ENCODE measurements at places on chromosomes 16 and 17.

- DNase-seq, result no peak
Observed at GRCh38 chr17:27555339-27555738, 75.6 kb upstream of the LGALS9 start.

DNA sequence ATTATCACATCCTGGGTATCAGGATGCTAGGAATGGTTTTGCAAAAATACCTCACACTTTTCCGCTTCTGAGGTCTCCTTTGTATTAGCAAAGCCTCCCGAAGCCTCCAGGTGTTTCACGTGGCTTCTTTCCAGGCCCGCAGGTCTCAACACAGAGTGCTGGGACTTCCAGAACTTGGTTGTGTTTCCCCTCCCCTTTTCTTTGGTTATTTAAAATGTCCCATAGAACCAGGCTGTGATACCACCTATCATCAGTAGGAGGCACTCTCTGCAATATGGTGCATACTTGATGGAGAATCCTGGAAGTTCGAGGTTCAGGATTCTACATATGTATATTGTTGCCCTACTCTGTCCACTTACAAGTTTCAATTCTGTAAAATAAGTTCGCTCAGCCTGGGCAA, 28.8 kb downstream of the ATP2C2 start:
- DNase-seq, result no peak

DNA sequence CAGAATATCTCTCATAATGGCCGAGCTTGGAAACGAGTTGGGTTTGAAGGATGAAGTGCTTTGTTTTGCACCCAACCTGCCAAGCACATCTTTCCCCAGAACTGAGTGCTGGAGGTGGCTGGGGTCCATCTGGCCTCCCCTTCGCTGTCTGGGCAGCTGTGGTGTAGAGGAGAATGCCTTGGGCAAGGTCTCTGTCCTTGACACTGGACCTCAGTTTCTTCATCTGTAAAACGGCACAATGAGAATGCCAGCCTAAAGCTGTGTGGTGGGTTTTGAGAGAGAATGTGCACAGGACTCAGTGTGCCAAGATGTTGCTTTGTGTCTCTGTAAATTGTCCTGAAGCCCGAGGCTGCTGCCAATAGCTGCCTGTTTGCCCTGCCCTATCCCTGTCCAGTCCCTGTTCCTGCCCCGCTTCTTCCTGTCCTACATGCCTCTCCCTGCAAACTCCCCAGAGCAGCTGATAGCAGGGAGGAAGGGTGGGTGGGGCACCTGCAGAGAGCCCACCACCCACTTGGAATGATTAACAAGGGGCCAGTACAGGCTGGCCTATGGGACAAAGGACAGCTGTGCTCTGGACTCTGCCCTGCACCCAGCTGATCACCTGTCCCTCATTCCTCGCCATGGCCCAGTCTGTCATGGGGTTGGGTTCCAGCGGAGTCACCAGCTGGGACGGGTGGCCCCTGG, 15.3 kb downstream of the LASP1 start:
- DNase-seq, result no peak

DNA sequence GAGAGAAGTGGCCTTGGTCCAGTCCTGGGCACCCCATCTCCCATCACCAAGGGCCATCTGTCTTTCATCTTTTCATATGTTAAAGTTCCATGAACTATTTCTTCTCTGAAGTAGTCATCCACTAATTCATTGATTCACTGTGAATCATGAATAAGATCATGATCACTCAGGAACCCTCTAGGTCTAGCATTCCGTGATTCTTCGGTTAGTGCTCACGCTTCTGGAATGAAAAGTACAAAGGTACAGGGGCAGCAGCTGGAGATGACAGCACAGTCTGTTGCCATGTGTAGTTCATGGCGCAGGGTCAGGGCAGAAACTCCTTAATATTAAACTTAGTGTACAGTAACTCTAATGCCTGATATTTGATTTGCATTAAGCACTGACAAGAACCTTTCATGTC, 127.1 kb downstream of the CDH13 start:
- no peak for DNase-seq

DNA sequence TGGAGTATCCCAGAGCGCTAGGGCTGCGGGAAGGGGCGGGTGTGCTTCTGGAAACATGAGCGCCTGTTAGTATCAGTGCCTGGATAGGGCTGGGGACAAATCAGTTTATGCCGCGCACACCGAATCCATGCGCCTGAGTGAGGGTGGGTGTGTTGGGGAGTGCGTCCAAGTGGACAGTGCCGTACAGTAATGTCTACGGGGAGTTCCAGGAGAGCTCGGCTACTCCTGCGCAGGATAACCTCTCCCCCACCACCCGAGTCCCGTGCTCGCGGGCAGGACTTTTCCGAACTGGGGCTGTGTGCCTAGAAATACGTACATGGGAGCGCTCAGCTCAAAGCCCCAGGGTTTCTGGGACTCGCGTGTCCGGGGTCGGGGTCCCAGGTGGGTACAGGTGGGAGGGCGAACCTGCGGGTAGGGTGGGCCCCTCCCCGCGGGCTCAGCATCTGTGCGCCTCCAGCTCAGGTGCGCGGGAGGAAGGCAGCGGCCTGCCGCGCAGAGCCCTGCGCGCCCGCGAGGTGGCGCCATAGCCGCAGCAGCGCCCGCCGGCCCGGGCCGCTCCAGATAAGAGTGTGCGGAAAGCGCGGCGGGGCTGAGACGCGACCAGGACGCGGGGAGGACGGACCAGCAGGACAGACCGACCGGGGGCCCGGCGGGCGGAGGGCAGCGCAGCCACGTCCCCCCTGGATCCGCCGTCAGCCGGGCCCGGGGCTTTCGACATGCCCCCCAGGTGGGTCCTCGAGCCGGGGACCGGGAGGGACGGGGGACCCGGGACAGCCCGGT, at the start of gene HIC1:
TSS of gene HIC1 (plus strand) at position 592 of the 780 bp plus-strand sequence. CDS start 1,588 bp downstream, outside the sequence.
- DNase-seq, result peak; percentile 86

DNA sequence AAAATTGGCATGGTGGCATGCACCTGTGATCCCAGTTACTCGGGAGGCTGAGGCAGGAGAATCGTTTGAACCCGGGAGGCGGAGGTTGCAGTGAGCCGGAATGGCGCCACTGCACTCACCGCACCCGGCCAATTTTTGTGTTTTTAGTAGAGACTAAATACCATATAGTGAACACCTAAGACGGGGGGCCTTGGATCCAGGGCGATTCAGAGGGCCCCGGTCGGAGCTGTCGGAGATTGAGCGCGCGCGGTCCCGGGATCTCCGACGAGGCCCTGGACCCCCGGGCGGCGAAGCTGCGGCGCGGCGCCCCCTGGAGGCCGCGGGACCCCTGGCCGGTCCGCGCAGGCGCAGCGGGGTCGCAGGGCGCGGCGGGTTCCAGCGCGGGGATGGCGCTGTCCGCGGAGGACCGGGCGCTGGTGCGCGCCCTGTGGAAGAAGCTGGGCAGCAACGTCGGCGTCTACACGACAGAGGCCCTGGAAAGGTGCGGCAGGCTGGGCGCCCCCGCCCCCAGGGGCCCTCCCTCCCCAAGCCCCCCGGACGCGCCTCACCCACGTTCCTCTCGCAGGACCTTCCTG, at the start of gene HBQ1:
TSS of gene HBQ1 (plus strand) at position 359 of the 575 bp plus-strand sequence. CDS start at position 387, 28 bp downstream.
- peak; percentile 94 for DNase-seq

- peak; percentile 87 for DNase-seq
Observed at GRCh38 chr17:8152112-8152775, at the start of gene PER1. Gene PER1 (minus strand): TSS chr17:8152404. CDS start chr17:8150706, 1,698 bp downstream.

DNA sequence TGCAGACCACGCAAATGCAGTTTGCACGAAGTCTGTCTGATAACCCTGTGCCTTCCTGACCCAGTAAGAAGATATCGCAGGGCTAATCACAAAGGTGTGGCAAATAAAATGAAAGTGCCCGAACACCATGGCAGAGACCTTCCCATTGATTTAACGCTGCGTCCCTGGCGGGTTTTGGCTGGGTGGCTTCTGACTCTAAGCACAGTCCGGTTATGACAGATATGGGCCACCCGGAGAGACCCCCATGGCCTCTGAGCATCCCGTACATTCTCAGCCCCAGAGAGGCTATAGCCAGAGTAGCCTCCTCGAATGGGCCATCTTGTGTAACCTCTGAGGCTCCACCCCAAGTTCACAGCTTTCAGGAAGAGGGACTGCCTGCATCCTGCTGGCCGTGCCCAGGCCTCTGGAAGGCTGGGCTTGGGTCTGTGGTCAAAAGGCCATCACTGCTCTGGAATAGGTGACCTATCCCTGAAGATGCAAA, 5.5 kb downstream of the FOXC2 start:
- DNase-seq, result no peak

DNA sequence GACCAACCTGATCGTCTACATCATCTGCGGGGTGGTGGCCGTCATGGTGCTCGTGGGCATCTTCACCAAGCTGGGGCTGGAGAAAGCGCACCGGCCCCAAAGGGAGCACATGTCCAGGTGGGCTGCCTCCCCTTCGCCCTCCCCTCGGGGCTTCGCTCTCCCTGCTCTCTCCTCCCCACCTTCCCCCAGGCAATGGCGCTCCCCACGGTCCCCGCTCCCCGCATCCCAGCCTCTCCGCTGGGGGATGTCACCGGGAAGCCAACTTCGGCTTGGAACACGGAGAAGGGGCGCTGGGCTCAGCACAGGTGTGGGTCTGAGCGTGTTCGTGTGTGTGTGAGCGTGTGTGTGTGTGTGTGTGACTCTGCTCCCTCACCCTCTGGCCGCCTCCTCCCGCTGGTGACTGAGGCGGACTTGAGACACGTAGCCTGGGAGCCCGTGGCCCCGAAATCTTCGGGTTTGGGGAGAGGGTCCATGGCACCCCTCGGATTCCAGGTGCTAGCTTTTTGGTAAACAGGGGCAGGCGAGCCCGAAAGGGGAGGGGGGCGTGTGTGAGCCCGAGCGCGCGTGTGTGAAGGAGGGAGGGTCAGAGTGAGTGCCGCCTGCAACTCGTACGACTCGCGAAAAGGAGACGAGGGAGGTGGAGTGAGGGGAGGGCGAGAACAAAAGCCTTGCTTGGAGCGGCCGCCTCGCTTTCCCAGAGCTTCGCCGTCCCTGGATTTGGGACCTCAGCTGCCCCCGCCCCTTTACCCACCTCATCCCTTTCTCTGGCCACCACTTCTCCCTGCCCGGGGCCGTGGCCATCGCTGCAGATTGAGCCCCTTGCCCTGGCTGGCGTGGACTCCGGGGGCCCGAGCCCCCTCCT, 1.3 kb downstream of the SHISA9 start:
- peak; percentile 43 for DNase-seq

- no peak for DNase-seq
Observed at GRCh38 chr17:12388226-12388625, 277.5 kb upstream of the MYOCD start.

DNA sequence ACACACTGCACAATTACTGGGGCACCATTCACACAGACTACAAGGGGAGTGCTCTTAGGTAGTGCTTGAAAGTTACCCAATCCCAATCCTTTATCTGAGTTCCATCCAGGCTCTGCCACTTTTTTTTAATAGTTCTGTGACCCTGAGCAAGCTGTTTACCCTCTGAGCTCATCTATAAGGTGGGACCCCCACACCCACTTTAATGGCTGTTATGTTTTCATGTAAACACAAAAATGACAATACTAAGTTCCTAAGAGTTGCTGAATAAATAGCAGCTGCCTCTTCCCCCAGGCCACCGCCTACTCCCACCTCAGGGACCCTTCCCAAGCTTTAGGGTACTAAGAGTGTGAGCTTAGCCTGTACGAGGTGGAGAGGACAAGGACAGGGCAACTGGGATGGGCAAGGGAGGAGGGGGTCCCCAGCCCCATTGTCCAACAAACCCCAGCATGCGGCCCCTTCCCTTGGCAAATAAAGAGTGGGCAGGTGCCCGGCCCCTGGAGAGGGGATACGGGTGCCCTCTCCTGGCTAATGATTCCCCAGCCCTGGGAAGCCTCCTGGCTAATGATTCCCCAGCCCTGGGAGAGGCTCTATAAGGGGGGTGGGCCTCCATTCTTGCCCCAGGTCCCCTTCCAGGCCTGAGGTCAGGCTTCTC, 14.6 kb downstream of the SLC13A2 start:
- no peak for DNase-seq

GRCh38 chr16:8989099-8989878, 25.6 kb upstream of the USP7 start:
- DNase-seq, result no peak

DNA sequence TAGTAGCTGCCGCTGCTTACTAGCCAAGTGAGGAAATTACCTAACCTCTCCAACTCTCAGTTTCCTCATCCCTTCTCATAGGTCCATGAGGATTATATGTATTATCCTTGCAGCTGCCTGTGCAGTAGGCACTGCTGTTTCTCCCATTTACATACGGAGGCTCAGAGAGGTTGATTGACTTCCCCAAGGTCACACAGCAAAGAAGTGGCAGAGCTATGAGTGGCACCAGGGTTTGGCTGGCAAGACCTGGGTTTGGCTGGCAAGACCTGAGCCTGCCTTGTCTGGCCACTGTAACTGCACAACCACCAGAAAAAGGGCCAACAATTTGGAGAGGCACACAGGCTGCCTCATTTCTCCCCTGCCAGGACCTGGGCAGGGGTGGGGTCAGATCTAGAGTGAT, 2.5 kb upstream of the NDRG4 start:
- no peak for DNase-seq

DNA sequence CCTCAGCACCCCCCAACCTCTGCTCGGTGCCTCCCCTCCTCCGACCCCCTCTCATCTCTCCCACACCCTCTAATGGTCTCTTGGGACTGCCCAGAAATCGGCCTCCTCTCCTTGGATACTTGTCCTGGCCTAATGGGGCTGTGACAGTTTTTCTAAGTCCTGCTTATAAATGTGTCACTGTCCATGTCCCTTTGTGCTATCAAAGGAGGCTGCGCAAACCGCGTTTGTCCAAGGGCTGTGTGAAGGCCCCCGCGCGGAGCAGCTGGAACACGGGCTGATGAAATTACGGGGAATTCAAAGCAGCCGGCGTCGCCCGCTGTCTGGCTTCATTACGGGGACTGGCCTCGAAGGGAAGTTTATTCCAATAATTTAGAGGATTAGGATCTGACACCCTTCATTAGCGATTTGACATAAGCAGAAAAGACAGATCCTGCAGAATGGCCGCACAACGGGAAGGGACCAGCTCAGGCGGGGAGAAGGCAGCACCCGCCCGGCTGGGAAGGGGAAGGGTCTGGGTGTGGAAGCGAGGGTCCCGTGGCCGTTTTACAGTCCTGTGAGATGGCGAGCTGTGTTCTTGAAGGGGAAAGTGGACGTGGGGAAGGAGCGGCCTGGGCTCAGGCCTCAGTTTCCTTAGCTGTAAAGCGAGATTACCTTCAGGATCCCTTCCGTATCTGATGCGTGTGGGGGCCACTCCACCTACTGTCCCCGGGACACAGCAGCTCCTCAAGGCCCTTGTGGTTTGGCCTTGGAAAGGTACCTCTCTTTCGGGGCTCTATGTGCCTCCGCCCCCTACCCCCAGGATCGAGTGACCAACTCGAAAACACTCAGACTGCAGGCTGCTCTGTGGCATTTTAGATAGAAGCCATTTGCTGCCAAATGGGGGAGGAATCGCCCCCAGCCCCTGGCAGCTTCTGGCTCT, 1.6 kb upstream of the WFIKKN2 start:
- DNase-seq, result peak; percentile 36
